ENCODE measurements at places on chromosomes 11 and 22.

DNA sequence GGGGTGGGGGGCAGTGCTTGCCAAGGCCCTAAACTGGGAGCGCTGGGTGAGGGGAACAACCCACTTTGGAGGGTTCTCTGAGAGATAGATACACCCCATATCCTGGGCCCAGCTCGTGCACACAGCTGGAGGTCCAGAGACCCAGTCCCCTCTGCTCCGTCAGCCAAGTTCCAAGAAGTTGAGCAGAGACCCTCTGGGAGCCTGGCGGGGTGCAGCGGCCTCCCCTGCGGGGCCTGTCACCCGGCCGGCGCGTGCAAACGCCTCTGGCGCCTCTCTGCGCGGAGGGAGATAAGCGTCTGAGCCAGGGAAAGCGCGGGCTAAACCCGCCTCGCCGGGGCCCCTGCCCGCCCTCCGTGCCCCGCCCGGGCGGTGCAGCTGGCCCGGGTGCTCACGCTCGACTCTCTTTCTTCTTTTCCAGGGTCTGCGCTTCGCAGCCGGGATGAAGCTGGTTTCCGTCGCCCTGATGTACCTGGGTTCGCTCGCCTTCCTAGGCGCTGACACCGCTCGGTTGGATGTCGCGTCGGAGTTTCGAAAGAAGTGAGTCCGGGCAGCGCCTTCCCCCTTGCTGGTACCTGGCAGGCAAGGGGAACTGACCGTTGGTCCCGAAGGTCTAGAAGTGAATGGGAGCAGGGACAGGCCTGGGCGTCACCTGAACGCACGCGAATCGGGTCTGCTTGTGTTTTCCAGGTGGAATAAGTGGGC is 540 bp downstream of the ADM start:
- no peak for DNase-seq

GRCh38 chr11:123545726-123546270 is 108.6 kb downstream of the SCN3B start:
- DNase-seq, result no peak

DNA sequence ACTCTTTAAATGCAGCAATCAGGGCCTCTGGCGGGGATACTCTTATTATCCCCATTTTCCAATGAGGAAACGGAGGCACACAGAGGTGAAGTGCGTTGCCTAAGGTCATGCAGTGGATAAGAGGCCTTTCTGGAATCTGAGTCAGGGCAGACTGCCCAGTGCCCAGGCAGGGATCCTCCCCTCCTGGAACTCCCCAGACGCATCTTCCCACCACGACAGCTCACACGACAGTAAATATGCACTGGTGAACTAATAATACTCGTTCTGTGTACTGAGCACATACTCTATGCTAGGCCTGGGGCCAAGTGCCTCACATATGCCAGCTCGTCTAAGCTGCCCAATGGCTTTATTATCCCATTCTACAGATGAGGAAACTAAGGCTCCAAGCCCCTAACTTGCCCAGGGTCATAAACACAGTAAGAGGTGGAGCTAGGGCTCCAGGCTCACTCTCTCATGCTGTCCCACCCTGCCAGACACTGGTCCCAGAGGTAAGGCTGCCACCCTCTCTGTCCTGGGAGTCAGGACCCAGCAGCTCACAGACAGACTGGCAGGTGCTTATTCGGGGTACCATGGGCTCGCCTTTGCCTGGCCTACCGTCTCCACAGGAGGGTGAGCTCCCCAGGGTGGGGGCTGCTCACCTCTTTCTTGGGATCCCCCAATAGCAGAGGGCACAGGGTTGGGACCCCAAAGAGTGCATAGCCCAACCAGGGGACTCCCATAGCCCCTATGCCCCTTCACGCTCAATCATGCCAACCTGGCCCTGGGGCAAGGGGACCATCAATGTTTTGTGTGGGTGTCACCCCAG is 2.3 kb downstream of the IL2RB start:
- no peak for DNase-seq

DNA sequence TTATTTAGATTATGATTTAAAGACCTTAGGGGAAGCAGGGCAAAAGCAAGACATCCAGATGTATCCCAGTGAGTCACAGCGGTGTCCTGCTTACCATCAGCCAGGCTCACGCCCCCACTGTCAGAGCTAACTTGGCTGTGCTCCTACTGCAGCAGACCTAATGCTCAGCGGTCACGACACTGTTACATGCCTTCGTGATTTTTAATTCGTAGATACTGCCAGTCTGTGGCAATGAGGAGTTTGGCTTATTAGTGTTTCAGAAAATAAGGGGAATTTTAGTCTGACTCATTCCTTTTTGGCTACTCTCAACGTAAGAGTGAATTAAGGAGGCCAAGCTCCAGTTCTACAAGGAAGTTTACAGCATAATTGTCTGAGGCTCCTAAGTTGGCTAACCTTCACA is 22.7 kb downstream of the EFCAB6 start:
- DNase-seq, result peak; percentile 85

- no peak for DNase-seq
Observed at GRCh38 chr11:131898949-131899348, 528.5 kb downstream of the NTM start.

GRCh38 chr11:95152876-95153856 is 63.5 kb downstream of the ENDOD1 start:
- DNase-seq, result no peak

DNA sequence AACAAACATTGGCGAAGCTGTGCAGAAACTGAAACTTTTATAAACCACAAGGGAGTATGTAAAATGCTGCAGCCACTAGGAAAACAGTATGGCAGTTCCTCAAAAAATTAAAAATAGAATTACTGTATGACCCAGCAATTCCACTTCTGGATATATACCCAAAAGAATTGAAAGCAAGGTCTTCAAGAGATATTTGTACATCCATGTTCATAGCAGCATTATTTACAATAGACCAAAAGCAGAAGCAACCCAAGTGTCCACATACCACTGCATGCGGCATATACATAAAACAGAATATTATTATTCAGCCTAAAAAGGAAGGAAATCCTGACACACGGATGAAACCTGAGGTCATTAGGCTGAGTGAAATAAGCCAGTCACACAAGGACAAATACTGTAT is 85.8 kb downstream of the RELT start:
- no peak for DNase-seq

DNA sequence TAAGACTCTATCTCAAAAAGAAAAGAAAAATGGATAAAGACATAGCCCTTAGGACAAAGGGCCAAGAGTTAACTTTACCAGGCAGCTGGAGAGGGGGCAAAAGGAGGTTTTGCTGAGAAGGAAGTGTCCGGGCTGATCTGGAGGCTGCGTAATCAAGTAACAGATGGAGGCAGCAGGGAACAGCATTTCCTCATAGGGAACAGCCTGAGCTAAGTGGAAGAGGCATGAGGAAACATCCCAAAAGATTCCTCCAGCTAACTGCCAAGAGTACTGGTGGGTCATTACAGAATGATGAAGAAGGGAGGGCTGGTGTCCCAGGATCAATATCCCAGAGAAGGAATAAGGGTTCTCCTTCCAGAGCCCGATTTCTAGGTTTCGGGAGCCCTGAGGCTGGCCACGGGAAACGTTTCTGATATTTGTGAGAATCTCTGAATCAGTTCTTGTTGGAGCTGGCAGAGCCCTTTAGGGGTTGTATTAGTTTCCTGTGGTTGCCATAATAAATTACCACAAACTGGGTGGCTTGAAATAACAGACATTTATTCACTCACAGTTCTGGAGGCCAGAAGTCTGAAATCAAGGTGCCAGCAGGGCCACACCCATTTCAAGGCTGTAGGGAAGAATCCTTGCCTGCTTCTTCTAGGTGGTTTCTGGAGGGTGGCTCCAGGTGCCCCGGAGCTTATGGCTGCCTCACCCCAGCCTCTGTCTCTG is 21.2 kb downstream of the LIF start:
- DNase-seq, result no peak

GRCh38 chr11:95512682-95513081 is 276.9 kb downstream of the FAM76B start:
- DNase-seq, result peak; percentile 81

- DNase-seq, result no peak
Observed at GRCh38 chr11:29333993-29334775, 682.6 kb downstream of the KCNA4 start.

DNA sequence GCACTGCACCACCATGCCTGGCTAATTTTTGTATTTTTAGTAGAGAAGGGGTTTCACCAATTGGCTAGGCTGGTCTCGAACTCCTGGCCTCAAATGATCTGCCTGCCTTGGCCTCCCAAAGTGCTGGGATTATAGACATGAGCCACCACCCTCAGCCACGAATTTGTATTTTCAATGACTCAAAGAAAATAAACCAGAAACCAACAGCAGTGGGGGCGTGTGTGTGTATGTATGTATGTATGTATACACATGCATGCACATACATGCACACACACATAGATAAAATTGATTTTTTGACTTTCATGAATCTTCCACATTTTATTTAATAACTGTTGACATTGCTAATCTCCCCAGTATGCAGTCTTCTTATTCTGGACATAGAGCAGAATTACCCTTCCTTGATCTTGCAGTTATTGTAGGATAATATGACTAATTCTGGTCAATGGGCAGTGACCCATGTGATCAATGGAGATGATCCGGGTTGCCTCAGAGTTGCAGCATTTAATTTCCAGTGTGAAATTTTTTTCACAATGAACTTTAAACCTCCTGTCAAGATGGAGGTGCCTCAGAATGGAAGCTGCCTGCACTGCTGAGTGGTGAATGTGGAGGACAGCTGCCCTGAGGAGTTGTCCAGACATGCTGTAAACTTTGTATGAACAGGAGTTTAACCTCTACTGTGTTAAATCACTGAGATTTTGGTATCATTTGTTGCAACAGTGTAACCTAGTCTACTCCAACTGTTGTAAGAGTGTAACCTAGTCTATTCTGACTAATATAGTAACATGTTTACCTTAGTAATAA is 12.8 kb upstream of the PTPN5 start:
- DNase-seq, result no peak

DNA sequence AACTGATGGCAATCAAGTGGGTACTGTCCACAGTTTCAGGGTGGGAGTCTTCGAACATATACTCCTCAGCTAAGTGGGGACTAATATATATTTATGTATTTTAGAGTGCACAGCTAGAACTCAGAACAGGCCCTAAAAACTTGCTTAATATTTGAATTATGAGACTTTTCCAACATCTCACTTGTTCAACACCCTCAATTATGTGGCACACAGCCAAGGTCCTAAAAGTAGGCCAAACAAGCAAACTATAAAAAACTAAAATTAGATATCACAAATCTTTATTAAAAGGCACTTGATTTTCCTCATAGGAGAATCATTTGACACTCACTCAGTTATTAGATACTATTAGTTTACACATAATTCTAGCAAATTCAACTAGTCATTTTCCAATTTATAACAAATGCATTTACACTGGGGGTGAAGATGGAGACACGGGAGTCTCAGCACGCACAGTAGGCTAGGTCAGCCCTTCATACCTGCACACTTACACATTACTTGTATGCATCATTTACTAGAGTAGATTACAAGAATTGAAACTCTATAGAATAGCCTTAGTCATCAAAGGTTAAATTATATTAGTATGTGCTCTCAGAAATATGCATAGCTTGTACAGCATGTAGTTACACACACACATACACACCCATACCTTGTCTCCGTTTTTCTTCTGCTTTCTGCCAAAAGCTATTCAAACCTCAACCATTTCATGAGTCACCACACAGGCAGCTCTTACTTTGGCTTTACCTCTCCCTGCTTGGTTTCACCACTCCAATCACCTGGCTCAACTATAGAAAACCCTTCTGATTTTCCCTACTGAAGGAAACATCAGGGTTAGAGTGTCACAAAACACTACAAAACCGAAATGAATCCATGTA is 171.5 kb downstream of the SBF2 start:
- no peak for DNase-seq

DNA sequence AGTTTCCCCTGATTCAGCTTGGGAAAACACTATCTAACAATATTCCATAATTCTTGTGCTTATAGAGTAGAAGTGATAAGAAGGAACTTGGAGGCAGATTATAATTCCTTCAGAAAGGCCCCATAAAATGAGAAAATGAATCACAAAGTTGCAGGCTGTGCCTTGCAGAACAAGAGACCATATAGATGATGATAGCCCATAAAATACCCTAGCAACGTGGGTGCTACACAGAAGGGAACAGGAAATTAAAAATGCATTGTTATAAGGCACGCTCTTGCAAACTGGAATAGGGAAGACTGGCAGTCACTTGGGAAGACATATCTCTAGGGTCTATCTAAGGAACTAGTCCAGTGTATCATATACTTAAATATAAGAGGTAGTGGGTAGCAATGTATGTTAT is 67.6 kb downstream of the KIF18A start:
- DNase-seq, result no peak

- DNase-seq, result no peak
Observed at GRCh38 chr11:39220069-39220468, 2239.4 kb downstream of the LRRC4C start.

GRCh38 chr22:35418088-35418487 is 18.1 kb downstream of the MCM5 start:
- DNase-seq, result no peak

DNA sequence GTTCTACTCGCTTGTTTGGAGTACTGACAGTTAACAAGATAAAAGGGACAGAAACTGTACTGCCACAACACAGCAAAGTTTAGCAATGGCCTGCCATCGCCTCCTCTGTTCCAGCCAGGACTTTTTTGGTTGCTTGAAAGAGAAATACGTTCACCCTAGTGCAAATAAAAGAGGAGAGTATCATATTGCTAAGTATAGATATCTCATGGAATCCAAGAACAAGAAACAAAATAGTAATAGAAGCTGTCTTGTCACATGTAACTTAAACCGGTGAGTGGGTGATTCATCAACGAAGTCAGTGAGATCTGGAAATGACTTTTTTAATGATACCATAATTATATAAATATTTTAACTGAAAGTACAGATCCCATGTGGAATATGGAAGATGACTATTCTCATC is 35.4 kb downstream of the SLC1A2 start:
- DNase-seq, result no peak

DNA sequence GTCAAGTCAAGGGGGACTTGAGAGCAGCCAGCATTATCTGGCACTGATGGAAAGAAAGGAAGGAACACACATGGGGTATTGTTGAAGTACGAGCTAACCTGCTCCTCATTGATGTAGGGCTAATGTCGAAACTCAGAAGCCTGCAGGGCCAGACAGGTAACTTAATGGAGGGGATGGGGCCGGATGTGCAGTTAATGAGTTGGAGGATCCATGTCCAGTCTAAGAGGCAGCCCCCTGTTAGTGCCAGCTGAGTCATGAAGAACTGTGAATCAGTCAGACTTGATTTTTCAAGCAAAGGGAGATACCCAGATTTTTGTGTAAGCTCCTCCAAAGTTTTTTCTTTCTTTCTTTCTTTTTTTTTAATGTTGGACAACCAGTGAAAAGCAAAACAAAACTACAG is 65.6 kb downstream of the CECR2 start:
- no peak for DNase-seq

DNA sequence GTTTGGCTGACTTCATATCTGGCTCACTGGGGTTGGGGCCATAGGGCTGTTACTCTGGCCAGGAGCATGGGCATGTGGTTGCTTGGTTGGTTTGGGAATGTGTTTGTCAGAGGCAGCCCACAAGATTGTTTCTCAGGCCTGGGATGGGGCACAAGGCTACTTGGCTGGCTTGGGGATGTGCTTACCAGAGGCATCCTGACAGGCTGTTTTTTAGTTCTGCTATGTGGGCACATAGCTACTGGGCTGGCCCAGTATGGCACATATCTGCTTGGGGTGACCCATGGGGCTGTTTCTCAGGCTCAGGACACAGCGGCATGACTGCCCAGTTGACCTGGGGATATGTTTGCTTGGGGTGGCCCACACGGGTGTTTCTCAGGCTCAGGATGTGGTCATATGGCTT is 94.6 kb upstream of the PGR start:
- no peak for DNase-seq

All from AG04449 (cell line).